ENCODE measurements at places on chromosomes 13 and 19.

- no peak for DNase-seq
Measured at GRCh38 chr19:33689868-33690267, 68.1 kb downstream of the CHST8 start.

DNA sequence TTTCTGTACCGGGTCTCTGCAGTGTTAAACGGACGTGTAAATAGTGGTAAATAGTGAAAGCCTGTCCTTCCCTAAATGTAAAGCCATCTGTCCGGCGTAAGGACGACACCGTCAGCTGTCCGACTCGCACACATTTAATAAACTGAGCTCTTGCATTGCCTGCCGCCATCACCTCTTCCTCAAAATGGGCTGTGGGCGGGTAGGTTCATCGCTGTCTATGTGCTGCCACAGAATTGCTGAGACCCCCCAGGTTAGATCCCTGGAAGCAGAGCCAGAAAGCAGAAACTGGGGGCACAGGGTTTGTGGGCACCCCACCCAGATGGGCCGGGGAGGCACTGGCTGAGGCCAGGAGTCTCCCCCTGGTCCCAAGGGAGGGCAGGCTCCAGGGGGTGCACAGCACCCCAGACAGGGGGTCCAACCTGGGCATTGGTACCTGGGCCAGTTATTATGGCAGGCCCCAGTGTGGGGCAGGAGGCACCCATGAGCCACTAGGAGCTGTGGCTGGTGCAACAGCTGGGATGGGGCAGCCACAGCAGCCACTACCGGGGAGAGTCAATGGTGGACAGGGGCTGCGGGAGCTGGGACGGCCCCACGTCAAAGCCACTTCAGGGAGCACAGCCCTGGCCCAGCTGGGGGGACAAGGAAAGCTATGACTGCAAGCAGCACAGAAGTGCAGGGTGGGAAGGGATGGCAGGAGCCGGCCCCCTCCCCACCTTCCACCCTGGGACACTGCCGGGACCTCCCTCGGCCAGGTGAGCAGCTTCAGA lies 5.7 kb downstream of the C19orf25 start:
- no peak for DNase-seq

DNA sequence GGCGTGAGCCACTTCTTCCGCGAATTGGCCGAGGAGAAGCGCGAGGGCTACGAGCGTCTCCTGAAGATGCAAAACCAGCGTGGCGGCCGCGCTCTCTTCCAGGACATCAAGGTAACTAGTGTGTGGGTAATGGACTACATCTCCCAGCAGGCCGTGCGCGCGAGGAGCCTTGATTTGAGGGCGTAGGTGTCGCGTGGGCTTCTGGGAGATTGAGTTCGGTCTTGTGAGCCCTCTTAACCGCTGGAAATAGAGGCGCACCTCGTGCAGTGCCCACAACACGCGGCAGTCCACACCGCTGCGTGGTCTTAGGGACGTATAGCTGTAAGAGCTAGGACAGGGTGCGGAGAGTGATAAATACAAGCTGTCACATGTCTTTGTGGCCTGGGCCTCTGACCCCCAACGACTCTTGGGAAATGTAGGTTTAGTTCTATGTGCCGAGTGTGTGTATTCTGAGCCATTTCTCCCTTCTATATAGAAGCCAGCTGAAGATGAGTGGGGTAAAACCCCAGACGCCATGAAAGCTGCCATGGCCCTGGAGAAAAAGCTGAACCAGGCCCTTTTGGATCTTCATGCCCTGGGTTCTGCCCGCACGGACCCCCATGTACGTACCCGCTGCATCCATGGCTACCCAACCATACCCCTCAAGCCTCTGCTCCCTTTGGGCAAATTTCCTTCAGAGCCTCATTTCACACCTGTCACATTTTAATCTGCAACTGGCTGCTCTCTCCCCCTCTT lies 864 bp downstream of the FTL start:
- DNase-seq: peak; percentile 74

DNA sequence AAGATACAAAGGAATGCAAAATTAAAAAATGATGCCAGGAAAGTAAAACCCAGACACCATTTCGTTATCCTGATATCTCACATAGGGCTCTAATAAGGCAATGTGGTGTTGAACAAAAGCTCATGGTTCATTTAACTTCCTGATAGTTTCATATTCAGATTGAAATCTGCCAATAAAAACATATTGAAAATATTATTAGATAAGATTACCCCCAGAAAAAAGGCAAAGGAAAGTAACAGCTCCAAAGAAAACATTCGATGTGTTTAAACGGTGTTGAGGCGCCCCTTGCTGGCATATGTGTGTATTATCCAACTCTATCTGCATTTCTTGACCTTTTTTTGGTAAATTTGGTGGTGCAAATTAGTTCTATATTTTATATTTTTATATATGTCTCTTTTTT lies 75.9 kb downstream of the ESD start:
- DNase-seq: peak; percentile 36

DNA sequence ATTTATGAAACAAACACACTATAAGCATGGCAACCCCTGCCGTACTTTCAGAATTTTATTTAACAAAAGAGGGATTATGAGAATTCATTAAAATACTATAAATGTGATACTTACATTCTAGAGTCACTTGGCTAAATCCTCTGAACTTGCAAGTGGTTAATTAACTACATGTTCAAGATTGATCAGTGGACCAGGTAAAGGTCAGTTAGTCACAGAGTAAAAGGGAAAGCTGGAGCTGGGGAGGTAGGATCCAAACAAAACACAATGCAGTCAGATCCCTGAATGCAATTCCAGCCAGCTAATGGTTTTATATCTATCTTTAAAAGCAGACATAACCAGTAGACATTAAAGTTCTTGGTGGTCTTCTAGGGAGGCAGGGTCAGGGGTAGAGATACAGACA lies 270.5 kb downstream of the DIAPH3 start:
- DNase-seq: no peak

DNA sequence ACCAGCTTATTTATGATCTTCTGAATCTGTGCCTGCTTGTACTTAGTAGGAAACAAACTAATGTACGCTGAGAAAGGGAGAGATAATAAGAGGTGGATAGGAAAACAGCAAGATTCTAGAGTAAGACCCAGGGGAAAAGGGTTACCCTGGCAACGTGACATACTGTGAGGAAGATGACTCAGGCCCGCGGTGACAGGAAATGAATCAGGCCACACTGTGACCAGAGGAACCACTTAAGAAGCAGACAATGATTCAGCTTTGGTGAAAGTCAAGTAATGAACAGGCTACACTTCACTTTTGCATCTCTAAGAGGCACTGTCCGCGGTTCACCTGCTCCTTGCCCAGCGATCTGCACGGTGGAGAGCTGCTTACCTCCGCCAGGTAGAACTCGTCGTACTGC lies 158.2 kb downstream of the NALCN start:
- DNase-seq: peak; percentile 87

DNA sequence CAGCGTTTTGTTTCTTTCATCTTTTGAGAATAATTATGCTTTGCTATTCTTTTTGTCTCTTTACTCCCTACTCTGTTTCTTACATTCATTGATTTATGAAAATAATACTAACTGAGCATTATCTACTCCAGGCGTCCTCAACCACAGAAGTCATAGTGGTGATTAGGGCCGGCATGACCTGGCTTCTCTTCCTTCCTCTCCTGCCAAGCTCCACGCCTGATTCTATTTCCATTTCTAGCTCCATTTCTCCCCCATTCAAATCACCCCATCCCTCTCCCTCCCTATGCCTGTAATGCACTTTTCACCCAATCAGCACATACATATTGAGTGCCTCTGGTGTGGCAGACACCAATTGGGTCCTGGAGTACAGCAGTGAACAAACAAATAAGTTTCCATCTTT lies 183.2 kb upstream of the GPR12 start:
- no peak for DNase-seq

DNA sequence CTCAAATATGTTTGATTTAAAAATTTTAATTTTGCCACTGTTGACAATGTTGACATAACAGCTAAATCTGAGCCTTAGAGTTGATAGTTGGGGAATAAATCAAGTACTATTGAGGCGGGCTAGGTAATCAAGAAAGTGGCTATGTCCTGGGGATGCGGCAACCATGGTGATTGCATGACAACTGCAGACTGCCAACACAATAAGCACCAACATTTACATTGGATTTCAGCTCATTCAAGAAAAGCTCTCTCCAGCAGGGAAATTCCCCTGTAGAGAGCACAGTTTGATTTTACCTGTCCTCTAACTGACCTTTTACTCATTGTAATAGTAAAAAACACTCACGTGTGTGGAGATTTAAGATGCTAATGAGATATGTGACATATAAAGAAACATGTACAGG lies 63.1 kb downstream of the ZNF100 start:
- DNase-seq: no peak

- DNase-seq: no peak
Measured at GRCh38 chr19:15253061-15253460, 20.8 kb upstream of the EPHX3 start.

DNA sequence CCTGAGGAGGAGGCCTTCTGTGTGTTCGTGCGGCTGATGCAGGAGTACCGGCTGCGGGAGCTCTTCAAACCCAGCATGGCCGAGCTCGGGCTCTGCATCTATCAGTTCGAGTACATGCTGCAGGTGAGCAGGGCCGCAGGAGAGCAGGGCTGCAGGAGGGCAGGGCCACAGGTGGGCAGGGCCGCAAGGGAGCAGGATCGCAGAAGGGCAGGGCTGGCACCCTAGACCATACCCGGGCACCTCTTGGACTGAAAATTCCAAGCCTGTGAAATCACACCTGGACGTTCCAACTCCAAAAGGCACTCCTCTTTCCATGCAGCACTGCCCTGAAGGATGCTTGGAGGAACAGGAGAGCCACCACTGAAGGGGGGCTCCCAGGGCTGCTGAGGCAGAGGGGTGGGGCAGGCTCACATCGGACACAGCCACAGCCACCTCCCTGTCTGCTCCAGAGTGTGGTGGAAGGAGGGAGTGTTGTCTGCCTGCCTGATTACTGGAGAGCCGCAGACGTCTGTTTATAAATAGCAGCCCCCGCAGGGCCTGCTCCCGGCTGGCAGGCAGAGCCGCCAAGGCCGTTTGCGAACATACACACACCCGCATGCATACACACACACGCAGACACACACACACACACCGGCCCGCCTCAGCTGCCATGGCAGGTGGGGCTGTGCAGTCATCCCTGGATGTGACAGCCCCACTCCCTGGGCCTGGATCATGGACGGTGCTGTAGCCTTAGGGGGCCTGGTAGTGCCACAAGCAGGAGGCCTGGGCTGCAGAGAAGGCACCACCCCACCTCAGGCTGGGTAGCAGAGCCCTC lies 20.2 kb downstream of the EVI5L start:
- DNase-seq: no peak

DNA sequence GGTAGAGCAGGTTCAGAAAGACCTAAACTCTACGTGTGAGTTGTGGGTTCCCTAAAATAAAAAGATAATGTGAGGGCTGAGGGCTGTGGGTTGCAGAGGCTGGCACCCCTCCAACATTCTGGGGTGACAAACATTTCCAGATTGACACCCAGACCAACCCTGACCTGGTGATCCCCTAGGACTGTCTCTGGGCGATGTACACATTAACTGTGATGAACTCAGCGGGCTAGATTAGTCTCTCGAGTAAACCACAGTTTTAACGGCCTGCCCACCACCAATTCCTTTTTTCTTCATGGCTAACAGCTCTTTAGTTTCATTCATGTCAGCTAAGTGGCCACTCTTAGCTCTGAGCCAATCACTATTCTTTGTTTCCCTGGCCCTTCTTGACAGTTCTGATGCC lies 24.8 kb downstream of the SIAH3 start:
- DNase-seq: no peak

- no peak for DNase-seq
Measured at GRCh38 chr13:30615481-30615865, 2.2 kb upstream of the USPL1 start.

GRCh38 chr13:24053519-24054251 lies 106.8 kb upstream of the SPATA13 start:
- DNase-seq: peak; percentile 33

DNA sequence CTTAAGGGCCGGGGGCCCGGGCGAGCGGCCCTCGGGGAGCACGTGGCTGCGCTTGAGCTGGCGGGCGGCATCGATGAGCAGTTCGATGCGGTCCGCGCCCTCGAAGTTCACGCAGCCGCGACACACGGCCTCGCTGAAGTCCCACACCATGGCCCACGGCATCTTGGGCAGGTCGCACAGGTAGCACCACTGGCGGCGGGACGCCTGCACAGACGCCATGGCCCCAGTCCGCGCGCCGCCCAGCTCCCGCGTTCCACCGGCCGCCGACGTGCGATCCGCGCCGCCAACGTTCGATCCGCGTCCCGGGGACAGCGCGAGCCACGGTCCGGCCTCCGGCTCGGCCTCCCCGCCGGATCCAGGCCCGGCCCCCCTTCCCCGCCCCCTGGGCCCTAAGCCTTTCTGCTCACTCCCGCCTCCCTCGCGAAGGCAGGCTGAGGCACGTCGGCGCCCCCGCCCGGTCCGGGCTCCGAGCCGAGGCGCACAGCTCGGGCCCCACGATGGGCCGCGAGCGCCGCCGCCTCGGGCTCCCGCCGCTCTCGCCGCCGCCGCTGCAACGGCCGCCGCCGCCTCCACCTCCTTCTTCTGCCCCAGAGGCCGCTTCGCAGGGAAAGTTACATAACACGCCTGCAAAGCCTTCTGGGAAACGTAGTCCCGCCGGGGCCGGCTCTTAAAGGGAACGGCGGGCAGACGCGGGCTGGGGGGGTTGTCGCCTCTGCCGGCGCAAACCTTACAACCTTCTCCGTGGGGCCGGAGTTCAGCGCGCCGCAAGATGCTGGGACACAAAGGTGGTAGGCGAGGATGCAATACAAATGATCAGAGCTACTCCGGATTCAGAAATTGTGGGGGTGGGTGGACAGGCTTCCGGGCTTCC lies at the start of gene IRF2BP1:
IRF2BP1 (minus strand) TSS at position 586 of the 871 bp plus-strand sequence; CDS start at position 219, 367 bp downstream.
- peak; percentile 91 for DNase-seq

- DNase-seq: no peak
Measured at GRCh38 chr13:100796463-100796862, 121.9 kb upstream of the TMTC4 start.

- no peak for DNase-seq
Measured at GRCh38 chr13:45846681-45847080, 4.9 kb downstream of the SIAH3 start.

GRCh38 chr13:20391597-20392452 lies 133.8 kb downstream of the CRYL1 start:
- DNase-seq: no peak

GRCh38 chr19:8265872-8266271 lies 42.3 kb downstream of the CD320 start:
- DNase-seq: no peak

- no peak for DNase-seq
Measured at GRCh38 chr13:99297331-99297730, 9.9 kb downstream of the GPR183 start.

DNA sequence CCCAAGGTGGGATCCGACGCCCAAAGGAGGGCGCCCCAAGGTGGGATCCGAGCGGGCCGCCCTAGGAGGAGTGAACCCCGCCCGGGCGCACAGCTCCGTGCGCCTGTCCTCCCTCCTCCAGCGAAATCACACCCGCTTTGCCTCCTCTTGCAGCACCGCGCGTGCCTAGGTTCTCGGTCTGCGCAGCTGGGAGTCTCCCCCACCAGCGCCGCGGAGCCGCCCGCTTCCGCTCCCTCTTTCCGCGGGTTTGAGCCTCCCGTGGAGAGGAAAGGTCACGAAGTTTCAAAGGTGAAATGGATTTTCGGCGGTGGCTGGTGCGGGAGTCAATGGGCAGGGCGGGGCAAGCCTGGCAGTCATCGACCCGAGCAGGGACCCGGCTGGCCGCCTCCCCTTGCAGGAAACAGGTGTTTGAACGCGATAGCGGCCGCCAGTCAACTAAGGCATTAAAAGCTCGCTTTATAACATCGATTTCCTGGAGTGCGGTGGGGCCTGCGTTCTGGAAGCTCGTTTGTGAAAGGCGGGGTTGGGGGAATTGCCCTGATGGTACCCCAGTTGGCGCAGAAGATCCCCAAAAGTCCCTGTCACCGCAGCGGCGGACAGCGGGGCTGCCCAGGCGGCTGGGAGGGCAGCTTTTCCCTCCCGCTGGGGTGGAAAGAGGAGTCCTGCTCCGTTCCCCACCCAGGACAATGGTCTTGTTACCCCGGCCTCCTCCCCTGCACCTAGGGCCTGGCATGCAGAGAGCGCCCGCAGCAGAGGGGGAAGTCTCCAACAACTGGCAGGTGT lies 9.0 kb upstream of the SOX1 start:
- no peak for DNase-seq
